AG04449 (cell line): ENCODE measurements at places on chromosomes 4 and X.

DNA sequence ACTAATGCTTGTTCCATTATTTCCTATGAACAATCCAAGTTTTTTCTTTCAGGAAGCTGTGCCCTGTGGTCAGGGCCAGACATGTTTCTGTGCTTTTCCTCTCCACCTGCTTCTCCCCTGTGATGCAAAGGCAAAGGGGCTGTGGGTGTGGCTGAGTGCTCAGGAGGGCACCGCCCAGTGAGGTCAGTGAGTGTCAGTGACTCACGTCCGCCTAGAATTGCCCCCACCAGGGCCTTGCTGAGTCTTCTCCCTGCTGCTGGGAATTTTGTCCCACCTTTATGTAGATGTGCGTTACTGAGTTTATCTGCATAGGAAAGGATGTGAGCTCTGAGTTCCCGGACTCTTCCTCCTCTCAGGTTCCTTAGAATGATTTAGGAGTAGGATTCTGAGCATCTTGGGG lies 283.2 kb downstream of the DCHS2 start:
- no peak for DNase-seq

DNA sequence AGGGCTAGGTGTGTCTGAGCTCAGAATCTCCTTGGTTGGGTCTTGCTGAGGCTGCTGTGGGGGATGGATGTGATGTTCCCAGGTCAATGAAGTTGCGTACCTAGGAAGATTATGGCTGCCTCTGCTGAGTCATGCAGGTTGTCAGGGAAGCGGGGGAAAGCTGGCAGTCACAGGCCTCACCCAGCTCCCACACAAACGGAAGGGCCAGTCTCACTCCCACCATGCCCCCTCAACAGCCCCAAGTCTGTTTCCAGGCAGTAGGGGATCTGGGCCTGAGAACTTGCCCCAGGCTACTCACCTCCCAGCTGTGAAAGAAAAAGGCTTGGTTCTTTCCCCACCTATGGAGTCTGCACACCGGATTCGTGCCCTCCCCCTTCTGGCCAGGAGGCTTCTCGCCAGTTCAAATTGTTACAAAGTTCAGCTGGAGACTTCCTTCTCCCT lies 72.9 kb downstream of the WDR44 start:
- no peak for DNase-seq

DNA sequence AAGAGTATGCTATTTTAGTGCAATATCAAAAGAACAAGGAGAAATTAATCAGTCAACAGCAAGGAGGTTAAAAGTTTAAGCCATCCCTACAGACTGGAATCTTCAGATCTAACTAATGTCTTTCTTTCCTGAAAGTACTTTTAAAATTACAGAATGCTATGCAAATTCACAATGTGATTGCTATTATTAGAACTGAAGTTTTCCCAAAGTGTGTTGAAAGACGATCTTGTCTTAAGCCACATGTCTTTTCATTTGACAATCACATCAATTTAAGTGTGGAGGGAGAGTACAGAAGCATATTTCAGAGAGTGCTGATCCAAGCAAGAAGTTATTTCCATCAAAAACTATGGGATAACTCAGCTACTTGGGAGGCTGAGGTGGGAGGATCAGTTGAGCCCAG lies 64.7 kb upstream of the TNIP3 start:
- DNase-seq, result no peak

DNA sequence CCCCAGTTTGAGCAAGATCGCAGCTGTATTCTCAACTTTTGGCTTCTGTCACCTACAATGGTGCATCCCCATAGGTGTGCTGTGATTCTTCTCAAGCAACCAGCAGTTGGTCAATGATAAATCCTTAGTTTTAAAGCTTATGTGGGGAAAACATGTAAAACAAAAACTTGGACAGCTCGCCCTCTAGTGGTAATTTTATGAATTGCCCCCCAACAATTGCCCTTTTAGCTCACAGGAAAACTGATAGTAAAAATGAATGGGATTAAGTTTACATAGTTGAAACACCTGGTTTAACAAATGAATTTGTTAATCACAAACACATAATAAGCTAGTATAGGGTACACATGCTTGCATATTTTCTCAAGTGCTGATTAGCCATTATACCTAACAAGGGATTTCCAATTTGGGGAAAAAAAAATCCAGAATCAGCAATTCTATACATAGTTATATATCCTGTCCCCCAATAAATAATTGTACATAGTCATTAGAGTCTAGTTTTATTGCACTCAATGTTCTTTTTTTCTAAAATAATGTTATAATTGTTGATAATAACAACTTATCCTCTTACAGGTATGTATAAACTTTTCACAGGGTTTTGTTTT lies 30.1 kb downstream of the TEX13A start:
- no peak for DNase-seq

GRCh38 chrX:107716118-107716684 lies 59.4 kb downstream of the TSC22D3 start:
- DNase-seq, result no peak

DNA sequence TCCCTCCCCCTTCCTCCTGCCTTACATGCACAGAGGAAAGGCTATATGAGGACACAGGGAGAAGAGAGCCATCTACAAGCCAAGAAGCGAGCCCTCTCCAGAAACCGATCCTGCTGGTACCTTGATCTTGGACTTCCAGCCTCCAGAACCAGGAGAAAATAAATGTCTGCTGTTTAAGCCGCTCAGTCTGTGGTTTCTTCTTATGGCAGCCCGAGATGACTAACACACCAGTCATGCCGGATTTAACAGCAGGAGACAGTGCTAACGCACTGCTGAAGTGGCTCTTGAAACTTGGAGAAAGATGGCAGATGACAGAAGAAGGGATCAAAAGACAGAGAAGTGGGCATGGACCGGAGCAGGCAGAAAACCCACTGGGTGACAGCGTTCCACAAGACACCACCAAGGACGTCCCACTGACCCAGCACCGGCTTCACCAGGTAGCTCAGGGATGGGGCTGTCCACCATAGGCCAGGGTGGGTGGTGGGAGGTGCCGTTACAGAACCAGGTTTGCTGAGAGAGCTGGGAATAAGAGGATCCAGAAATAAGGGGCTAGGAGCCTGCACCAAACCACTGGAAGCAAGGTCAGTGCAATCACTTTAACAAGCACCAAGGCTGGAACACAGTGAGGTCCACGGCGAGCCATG lies 6.2 kb upstream of the MAN2B2 start:
- peak; percentile 21 for DNase-seq

GRCh38 chr4:135966936-135967335 lies 1565.4 kb downstream of the PCDH18 start:
- no peak for DNase-seq

DNA sequence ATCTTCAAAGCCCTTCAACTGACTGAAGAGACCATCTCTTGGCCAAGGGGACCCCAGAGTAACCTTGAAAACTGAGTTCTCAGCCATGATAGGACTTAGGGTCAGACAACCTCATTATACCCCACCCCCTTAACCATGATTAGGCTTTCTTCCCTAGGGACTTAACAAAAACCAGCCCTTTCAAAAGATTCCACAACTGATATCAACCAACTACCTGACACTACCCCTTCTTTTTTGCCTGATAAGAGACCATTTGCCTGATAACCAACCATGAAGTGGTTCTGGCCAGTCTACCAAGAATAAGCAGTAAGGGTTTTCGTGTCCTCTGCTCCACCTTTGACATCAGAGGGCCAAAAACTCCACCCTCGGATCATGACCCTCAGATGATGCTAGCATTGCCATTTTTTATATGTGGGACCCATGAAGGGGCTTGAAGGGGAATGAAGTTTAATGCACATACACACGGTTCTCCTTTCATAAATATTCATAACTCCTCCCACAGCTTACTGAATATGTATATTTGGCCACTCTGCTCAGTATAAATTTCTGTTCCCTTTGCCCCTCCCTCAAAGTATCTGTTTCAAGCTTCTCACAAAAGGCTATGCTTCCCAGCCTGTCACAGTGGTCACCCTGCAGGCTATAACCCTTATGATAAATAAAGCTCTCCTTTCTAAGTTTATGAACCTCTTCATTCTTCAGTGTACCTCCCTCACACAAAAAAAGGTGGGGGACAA lies 12.3 kb downstream of the TBCK start:
- DNase-seq, result no peak

- DNase-seq, result no peak
These were observed 76.2 kb upstream of the PLAC1 start for GRCh38 chrX:134734466-134734952.

GRCh38 chr4:106062452-106062875 lies 167.2 kb downstream of the NPNT start:
- peak; percentile 21 for DNase-seq

GRCh38 chrX:51507551-51507950 lies 11.2 kb upstream of the NUDT11 start:
- DNase-seq, result no peak

GRCh38 chr4:6242271-6243029 lies 27.2 kb upstream of the WFS1 start:
- DNase-seq, result no peak

GRCh38 chrX:72467135-72467534 lies 105.5 kb downstream of the HDAC8 start:
- no peak for DNase-seq

DNA sequence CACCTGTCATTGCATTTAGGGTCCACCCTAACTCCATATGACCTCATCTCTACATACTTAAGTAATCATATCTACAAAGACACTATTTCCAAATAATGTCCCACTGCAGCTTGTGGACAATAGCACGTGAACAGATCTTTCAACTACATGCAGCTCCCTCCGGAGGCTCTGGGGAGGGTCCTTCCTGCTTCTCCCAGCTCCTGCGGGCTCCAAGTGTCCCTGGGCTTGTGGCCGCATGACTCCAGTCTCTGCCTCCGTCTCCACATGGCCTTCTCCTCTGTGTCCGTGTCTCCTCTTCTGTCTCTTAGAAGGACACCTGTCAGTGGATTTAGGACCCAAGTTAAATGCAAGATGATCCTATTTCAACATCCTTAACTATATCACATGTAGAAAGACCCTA lies 52.7 kb downstream of the ASMT start:
- no peak for DNase-seq

- DNase-seq, result no peak
These were observed 14.8 kb upstream of the MAMLD1 start for GRCh38 chrX:150348365-150348764.

DNA sequence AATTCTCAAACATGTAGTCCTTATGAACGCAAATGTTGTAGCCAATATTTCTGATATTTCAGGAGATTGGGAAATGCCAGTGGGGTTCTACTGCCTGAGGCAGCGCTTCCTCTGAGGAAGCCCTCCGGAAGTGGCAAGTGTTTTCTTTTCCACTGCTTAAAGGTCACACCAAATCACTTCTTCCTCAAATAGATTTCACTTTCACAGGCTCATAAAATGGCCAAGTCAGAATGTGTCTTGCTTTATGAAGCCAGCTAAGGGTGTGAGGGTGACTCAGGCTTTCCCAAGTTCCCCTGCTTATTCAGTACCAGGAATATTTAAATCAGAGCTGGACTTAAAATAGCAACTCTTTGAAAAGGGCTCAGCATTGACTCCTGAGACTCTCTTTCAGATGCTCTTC lies 514.2 kb upstream of the DIPK2B start:
- DNase-seq, result no peak

GRCh38 chrX:139720136-139720535 lies 12.2 kb upstream of the MCF2 start:
- DNase-seq, result peak; percentile 19

- DNase-seq, result no peak
These were observed 102.5 kb upstream of the MID1 start for GRCh38 chrX:10722851-10723250.

DNA sequence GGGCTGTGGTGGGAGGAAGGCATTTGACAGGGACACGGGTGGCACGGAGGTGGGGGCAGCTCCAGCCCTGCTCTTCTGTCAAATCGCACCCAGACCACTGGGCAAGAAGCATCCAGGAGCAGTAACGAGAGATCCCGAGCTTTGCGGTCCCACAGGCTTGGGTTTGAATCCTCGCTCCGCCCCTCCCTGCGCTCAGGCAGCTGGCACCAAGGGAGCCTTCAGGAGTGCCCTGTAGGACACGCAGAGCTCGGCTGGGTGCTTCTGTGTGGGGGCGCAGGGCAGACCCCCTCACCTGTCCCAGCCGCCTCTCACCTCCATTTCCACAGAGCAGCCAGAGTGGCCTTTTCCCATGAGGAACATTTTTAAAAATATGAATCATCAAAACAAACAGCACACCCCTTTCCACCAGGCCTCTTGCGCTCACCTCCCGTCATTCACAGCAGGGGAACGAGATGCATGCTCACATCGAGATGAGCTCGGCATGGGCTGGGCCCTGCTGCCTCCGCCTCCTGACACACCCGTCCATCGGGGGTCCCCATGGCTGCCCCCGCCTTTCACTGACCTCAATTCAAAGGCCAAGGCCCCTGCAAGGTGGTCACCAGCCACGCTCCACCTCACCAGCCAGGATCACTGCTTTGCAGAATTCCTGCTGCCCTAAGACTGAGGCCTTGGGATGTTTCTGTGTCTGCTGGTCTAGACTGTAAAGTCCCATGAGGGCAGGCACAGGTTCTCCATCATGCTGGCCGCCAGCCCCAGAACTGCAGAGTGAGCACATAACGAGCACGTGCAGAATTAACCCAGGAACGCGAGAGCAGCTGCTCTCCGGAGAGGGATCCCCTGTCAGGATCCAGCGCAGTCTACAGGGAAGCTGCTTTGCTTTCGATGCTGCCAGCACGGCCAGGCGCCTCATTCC lies 52.7 kb downstream of the ACOX3 start:
- no peak for DNase-seq

GRCh38 chr4:3434881-3435685 lies 6.7 kb upstream of the HGFAC start:
- DNase-seq, result no peak

DNA sequence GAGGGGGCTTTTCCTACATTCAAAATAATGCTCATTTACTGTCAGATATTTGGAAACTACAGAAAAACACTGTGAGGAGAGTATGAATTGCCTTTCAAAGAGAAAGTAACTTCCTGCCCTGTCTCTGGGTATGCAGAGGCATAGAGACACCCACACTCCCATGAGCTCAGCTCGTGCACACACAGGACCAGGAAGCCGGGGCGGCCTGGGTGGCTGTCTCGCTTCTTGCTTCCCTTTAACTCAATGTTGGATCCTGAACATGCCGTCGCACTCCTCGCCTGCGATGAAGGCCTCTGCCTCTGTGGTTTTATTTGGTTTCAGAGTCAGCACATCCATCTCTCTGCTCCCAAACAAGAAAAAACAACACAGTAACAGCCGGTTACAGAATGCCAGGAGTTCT lies 40.1 kb upstream of the GPR78 start:
- no peak for DNase-seq

DNA sequence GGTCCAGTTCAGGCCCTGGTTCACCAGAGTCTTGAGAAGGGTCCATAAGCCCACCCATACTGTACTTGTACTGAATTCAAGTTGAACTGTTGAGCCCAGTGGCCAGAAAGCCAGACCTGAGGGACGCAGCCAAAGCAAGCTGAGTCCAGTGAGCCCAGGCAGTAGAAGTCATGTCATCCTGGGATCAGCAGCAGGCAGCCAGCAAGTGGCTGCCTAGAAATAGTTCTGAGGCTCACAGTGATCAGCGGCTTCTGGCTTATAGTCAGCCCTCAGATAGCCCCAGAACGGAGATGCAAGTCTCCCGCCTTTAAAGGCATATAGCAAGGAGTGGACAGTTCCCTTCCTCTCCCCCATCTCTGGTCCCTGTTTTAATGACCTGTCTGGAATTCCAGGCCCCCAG lies 347.1 kb downstream of the FBXW7 start:
- no peak for DNase-seq

- no peak for DNase-seq
These were observed 507.0 kb downstream of the PPARGC1A start for GRCh38 chr4:23382879-23383278.
